ENCODE measurements at places on chromosomes 7 and 10. TPM values are rescaled to one million over a fixed set of nuclear protein-coding genes. Genes with fewer than 3 reads are reported as not detected.

The WEE2 gene
- 0.34 TPM for polyA plus RNA-seq

The SYT15B gene
- not detected for polyA plus RNA-seq

The PRDX3 gene
- polyA plus RNA-seq: 234 TPM

The UNCX gene
- polyA plus RNA-seq: 1.6 TPM

The TRPV5 gene
- polyA plus RNA-seq: 0.52 TPM

The RAB19 gene
- polyA plus RNA-seq: not detected

The STEAP2 gene
- 5.9 TPM for polyA plus RNA-seq

The SPDYE2 gene
- polyA plus RNA-seq: not detected

The VGF gene
- polyA plus RNA-seq: 36.8 TPM

The RBM20 gene
- 0.58 TPM for polyA plus RNA-seq

The PTF1A gene
- not detected for polyA plus RNA-seq

The NUDT13 gene
- 1.8 TPM for polyA plus RNA-seq

The CD36 gene
- polyA plus RNA-seq: 0.31 TPM

The CLDN3 gene
- polyA plus RNA-seq: not detected

The RELN gene
- polyA plus RNA-seq: 169 TPM

The OPN1SW gene
- polyA plus RNA-seq: 1.9 TPM
